Effector memory CD8-positive, alpha-beta T cell (primary cell): ENCODE measurements at places on chromosomes 2 and 18.
A peak's percentile ranks its signal among the peaks of the same experiment; 100 is the strongest.

- no peak for DNase-seq
Measured at GRCh38 chr2:171365232-171365631, 68.6 kb downstream of the METTL8 start.

GRCh38 chr2:7384773-7385349, 467.6 kb downstream of the RNF144A start:
- no peak for DNase-seq

DNA sequence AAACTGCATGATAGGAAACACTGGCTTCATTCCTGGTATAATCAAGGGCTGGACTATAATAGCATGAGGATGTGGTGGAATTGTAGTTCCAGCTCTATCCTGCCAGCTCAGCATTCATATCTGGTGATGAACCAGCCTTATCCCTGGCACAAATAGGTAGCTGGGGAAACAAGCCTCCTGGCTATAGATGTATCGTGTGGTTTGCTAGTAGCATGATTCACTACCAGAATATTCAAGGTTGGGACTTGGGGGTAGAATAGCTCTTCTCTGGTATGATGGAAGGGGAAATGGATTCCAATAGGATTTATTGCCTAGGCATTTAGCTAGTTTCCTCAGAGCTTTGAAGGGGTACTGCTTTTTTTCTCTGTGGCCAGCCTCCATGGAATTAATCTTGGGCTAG, 532.8 kb downstream of the FBXO15 start:
- DNase-seq = no peak

GRCh38 chr18:2961821-2962220, 51.1 kb downstream of the LPIN2 start:
- no peak for DNase-seq

- no peak for DNase-seq
Measured at GRCh38 chr2:13230221-13230620, 513.5 kb downstream of the TRIB2 start.

DNA sequence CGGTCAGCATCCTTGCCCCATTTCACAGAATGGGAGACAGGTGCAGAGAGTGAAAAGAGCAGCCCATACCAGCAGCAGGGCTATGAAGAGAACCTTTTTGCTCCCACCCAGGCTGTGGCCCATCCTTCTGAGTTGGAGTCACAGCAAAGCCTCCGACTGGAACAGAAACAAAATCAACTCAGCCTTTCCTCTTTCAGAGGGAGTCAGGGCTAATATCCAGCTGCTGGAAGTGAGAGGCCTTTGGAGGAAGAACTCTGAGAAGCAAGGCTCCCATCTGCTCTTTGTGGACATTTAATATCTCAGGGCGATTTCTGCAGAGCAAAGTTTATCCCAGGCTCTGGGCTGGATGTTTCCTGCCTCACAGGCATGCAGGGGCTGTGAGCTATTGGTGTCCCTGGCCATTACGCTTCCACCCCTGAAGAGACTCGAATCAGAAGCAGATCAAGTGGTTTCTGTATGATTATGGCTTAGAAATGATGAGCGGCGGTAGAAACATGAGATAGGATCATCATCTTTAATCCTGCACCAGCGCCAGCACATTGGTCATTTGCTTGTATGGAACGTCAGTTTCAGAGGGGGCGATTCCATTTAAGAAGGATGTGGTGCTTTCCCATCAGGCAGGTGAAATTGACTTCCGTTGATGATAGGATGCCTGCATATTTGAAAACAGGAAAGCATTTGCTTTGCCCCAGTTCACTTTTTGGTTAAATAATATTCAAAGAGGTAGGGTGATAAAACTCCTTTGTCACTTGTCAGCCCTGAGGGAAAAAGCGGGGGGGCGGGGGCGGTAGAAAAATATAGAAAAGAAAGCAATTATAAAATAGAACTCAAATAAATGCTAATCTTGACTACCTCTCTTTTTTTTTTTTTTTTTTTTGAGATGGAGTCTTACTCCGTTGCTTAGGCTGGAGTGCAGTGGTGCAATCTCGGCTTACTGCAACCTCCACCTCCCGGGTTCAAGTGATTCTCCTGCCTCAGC, 152.4 kb downstream of the LRRC30 start:
- DNase-seq = no peak

DNA sequence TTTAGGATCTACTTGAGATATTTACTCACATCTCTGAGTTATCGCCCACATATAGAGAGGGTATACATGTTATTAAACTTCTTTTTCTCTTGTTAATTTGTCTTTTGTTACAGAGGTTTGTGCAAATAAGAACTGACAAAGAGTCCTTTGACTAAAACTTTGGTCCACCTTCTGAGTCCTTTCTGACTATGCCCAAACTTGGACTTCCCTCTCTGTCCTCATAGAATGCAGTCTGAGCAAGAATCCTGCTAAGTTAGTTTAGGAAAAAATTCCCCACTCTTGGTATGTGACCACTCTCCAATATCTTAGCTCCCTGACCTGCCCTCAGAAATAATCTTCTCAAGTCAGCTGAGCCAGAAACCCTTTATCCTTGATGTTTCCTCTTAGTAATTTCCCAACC, 257.5 kb upstream of the REG3G start:
- no peak for DNase-seq

DNA sequence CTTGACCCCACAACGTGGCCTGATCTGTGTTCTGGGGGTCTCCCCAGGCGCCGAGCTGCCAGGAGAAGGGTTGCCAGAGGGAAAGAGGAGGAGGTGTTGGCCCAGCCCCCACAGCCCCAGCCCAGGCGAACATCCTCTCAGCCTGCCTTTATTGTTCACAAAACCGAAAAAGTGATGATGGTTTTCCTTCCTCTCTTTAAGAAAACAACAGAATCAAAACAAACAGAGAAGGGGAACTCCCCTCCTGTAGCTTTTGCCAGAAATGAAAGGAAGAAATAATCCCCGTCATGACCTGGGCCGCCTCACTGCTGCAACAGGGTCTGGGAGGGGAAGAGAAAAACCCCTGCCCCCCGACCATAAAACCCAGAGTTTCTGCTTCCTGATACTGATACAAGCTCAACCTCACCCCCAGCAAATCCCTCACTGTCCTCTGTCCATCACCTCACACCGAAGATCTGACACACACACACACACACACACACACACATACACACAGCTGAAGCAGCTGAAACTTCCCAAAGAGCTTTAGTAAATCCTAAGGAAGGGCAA, 52.0 kb downstream of the ZFP36L2 start:
- DNase-seq = peak; percentile 67

- no peak for DNase-seq
Measured at GRCh38 chr2:24814516-24814915, 21.3 kb downstream of the CENPO start.

DNA sequence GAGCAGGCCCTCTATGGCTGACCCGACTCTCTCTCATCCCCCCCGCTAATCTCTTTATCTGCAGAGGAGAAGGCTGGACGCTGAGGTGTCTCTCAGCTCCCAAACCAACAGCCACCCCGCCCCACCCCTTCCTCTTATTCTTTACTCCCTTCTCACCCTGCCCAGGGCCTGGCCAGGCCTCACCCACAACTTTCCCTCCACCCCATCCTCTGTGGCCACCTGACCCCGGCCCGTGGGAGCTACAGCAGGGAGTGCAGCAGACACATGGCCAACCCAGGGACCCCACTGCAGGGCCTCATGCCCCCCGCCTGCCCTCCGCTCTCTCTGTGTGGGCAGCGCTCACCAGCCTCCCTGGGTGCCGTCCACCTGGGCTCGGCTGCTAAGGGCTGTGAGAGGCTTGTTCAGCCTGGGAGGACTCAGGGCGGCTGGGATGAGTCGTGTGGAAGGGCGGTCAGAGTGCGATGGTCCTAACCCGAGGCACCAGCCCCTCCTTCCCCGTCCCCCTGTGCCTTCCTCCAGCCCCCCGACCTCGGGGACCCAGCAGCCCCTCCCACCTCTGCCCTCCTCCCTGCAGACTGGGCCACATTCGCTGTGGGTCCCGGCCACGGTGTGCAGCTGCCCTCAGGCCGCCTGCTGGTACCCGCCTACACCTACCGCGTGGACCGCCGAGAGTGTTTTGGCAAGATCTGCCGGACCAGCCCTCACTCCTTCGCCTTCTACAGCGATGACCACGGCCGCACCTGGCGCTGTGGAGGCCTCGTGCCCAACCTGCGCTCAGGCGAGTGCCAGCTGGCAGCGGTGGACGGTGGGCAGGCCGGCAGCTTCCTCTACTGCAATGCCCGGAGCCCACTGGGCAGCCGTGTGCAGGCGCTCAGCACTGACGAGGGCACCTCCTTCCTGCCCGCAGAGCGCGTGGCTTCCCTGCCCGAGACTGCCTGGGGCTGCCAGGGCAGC, 6.8 kb downstream of the NEU4 start:
- no peak for DNase-seq

DNA sequence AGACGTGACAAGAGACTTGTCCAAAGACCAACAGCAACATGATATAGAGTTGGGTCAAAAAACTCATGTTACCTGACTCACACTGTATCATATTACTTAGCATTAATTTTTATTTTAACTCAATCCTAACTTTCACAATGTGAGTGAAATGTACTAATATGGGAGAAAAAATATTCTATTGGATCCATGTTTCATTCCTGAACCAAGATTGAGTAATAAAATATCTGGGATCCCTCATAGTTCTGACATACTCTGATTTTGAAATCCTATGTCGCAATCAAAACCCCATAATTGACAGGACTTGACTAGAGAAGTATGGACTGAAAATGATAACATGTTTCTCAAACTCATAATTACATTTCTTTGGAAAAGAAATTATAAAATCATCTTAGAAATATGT, 190.4 kb downstream of the RIT2 start:
- no peak for DNase-seq

GRCh38 chr2:109542384-109542783, 71.4 kb downstream of the SEPTIN10 start:
- no peak for DNase-seq

DNA sequence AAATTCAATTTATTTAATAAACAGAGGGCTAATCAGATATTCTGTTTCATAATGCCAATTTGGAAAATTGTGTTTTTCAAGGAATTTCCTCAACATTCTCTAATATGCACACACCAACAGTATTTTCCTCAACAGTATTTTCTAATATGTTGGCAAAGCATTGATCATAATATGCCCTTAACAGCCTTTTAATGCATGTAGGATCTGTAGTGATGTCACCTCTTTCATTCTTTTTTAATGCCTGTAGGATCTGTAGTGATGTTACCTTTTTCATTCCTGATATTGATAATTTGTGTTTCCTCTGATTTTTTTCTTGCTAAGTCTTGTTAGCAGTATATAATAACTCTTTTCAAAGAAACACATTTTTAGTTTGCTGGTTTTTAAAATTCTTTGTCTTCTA, 15.9 kb downstream of the VWA3B start:
- no peak for DNase-seq

- DNase-seq = no peak
Measured at GRCh38 chr18:22314420-22314819, 103.3 kb downstream of the CTAGE1 start.

DNA sequence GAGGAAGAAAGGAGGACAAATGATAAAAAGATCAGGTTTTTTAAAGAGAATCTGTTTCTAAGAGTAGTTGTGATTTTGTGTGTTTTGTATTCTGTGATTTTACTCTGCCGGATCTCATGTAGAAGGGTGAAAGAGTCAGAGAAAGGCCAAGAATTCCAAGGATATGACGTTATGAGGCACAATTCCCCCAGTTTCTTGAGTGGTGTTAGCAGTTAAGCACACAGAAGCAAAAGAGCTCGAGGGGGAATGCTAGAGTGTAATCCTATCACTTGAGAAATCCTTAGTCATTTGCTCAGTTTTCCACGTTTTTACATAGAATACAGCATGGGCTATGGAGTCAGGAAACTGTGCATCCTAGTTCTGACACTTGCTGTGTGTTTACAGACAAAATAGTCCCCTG, 34.8 kb downstream of the METTL4 start:
- DNase-seq = no peak

DNA sequence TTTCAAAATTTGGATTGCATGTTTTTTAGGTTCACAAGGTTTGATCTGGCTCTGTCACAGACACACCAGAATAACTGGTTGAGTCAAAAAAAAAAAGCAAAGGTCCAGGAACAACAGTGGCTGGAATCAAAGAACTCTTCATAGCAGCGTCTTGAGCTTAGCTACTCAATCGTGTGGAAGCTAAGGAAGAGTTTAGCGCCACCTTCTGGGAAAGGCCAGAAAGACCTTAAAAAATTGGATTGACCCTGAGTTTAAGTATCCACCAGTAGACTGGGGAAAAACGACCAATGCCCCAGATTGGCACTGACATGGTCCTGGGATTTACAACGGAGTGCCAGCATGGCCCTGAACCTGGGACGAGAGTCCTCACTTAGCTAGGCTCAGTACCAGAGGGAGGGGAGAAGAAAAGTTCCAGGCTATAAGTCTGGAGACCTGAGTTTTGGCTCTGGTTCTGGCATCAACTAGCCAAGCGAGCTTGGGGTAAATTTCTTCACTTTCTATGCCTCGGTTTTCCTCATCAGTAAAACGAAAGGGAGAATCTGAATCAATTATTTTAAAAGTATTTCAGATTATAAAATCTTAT, 71.1 kb upstream of the TFCP2L1 start:
- DNase-seq = no peak

GRCh38 chr2:112794841-112795240, 10.5 kb upstream of the IL1A start:
- no peak for DNase-seq

DNA sequence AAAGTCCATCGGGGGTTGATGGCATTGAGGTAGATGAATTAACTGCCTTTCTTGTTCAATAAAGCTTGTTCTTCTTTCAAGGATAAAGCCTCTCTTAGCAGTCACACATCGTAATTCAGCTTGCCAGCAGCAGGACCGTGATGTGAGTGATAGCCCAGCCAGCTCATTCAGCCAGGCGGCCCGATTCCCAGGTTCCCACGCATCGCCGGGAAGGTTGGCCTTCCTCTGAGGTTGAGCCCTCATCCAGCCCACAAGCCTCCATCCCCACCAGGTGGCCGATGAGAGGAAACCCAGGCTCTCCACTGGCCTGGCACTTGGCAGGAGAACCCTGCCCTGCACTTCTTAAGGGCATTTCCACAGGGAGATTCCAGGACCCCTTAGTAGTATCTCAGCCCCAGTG, 4.7 kb downstream of the AGAP1 start:
- DNase-seq = no peak

DNA sequence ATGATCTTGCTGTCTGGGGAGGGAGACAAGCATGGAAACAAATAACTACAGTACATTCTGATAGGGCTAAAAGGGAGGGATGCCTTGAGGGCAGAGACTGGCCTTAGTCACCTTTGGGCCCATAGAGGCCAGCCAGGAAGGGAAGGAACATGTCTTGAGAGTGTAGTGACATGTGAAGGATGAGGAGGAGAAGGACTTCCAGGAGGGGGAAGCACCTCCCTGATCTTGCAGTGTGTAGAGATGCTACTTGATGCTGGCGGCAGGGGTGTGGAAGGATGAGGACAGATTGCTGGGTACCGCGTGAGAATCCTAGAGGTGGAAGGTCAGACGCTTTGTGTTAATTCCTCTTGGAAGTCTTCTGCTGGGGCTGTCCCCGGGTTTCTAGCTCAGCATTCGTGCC, 13.1 kb downstream of the TET3 start:
- DNase-seq = no peak
